Stimulated activated naive B cell treated with anti-CD40 and anti-IgM and Interleukin-4, amounts not matched to agents 10 μg/mL and 1 μg/mL and 100 μg/mL, for 72 hours (primary cell): ENCODE measurements at places on chromosomes 4 and X.

DNA sequence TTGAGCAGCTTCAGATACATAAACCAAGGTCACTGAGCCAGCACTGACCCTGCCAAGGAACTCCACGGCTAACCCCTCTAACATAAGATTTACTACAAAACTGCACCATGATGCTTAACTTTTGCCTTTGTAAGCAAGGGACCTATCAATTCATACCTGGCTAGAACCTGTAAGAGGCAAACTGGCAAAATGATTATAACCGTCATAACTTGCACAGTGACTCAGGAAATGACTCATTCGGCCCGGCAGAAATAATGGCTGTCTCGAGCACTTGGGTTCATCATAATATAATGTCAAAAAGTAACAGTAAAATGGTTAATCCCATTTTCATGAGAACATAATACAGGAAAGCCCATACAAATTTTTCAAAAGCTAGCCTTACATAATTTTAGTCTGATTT, 17.2 kb downstream of the RASGEF1B start:
- peaks cover 59% of the 10 kb centered on the region for H3K4me1 ChIP-seq
- peaks cover 49% of the 10 kb centered on the region for H3K36me3 ChIP-seq
- H3K4me3 ChIP-seq: no peak overlapping the region
- DNase-seq: no peak
- peak overlapping the region; percentile 31 for H3K27ac ChIP-seq
- H3K27me3 ChIP-seq: no peaks in the 10 kb centered on the region

- H3K27me3 ChIP-seq: no peaks in the 10 kb centered on the region
- peaks cover 34% of the 10 kb centered on the region for H3K36me3 ChIP-seq
- no peak overlapping the region for H3K27ac ChIP-seq
Measured at GRCh38 chrX:101397779-101398178, 7.0 kb downstream of the RPL36A start.

GRCh38 chr4:16802044-16802443, 96.4 kb downstream of the LDB2 start:
- H3K27me3 ChIP-seq: no peaks in the 10 kb centered on the region
- no peak for DNase-seq
- no peaks in the 10 kb centered on the region for H3K4me1 ChIP-seq
- no peaks in the 10 kb centered on the region for H3K36me3 ChIP-seq
- H3K4me3 ChIP-seq: no peak overlapping the region

DNA sequence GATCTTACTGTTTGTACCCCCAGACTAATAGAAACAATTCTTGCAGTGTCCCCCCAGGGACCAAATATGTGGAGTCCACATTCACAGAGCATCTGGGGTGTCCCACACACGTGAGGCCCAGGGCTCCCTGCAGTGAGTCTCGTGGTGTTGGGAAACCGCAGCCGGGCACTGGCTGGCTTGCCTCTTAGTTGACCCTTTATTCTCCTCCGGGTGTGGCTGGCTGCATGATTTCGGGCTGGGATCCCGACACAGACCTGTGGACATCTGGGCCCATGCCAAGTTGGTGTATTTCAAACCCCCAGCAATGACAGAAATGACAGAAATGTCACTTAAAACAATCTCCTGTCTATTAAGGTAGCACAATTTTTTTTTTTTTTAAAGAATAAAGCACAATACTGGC, 15.6 kb upstream of the CLDN24 start:
- no peaks in the 10 kb centered on the region for H3K4me1 ChIP-seq
- peaks cover 16% of the 10 kb centered on the region for H3K27me3 ChIP-seq
- no peak overlapping the region for H3K27ac ChIP-seq
- DNase-seq: no peak

DNA sequence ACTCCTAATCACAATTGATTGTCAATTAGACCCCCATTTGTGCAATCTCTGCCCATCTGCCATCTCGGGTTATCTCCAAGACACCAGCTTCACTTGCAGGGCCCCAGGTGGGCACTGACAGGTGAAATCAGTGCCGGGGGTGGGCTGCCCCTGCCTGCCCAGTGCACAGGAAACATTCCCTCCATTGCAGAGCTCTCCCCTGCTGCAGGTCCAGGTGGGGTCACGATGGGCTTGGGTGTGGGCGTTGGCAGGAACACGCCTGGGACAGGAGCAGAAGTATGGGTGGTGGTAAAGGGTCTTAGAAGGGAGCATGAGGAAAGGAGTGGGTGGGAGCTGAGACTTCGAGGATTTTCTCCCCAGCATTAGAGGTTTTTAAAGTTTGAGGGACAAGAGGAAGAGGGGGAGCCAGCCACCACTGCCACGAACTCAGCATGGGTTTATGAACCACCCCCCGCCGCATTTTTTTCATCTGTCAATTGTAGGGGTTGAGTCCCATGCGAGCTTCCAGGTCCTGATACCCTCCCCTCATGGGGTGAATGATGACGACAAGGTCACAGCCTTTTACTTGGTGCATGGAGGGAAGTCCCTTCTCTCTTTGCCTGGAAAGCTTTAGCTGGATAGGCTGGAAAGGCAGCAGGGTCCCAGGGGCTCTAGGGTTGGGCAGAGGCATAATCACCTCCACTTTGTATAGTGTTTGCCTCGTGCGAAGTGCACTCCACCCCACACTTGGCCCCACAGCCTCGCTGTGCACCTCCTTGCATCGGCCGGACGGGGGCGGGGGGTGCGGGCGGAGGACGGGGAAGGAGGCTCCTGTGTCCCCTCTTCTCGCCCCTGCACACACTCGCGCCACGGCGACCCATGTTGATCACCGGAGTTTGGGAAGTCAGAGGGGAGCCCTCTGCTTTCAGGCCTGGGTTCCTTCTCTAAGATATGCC, 3.5 kb upstream of the NKX1-1 start:
- no peak overlapping the region for H3K4me3 ChIP-seq
- peaks cover 77% of the 10 kb centered on the region for H3K27me3 ChIP-seq

GRCh38 chr4:11183356-11183740, 245.3 kb downstream of the HS3ST1 start:
- no peak overlapping the region for H3K4me3 ChIP-seq
- H3K4me1 ChIP-seq: no peaks in the 10 kb centered on the region
- no peak overlapping the region for H3K27ac ChIP-seq
- no peak for DNase-seq
- no peaks in the 10 kb centered on the region for H3K36me3 ChIP-seq

GRCh38 chrX:155819525-155819924, 61.6 kb upstream of the VAMP7 start:
- peaks cover 18% of the 10 kb centered on the region for H3K27me3 ChIP-seq

- no peak overlapping the region for H3K4me3 ChIP-seq
- H3K27me3 ChIP-seq: no peaks in the 10 kb centered on the region
- H3K36me3 ChIP-seq: no peaks in the 10 kb centered on the region
Measured at GRCh38 chrX:25226151-25226550, 210.4 kb upstream of the ARX start.

DNA sequence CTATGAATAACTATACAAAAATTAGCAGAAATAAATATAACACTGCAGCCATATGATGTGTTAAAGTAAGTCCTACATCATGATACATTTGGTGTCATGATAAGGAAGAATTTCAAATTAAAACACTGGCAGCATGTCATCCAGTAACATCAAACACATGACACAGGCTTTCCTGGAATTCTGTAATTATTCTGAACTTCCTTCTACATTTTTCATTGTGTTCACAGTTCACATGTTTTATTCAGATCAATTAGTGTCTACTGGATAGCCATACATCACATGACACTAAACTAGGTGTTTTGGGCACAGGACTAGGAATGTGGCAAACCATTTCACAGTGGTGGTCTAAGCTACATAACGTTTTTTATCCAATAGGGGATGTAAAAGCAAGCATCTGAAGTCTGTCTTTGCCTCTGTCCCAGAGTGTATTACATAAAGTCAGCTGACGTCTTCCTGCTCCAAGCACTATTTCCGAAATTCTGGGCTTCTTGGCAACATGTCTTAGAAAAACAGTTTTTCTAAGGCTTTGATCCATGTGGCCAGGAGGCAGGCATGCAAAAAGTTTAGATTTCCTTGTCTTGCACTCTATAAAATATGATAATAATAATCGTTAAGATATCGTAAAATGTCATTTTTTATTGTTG, 707.9 kb downstream of the CENPC start:
- H3K4me3 ChIP-seq: no peak overlapping the region
- no peak overlapping the region for H3K27ac ChIP-seq
- no peaks in the 10 kb centered on the region for H3K27me3 ChIP-seq
- no peaks in the 10 kb centered on the region for H3K4me1 ChIP-seq

- H3K36me3 ChIP-seq: no peaks in the 10 kb centered on the region
- DNase-seq: no peak
- peaks cover 57% of the 10 kb centered on the region for H3K4me1 ChIP-seq
- peak overlapping the region; percentile 57 for H3K4me3 ChIP-seq
- H3K27ac ChIP-seq: peak overlapping the region; percentile 89
Measured at GRCh38 chr4:158817562-158818296, 48.9 kb downstream of the FNIP2 start.
